CD8-positive, alpha-beta T cell (primary cell): ENCODE measurements at places on chromosomes 4 and X.

DNA sequence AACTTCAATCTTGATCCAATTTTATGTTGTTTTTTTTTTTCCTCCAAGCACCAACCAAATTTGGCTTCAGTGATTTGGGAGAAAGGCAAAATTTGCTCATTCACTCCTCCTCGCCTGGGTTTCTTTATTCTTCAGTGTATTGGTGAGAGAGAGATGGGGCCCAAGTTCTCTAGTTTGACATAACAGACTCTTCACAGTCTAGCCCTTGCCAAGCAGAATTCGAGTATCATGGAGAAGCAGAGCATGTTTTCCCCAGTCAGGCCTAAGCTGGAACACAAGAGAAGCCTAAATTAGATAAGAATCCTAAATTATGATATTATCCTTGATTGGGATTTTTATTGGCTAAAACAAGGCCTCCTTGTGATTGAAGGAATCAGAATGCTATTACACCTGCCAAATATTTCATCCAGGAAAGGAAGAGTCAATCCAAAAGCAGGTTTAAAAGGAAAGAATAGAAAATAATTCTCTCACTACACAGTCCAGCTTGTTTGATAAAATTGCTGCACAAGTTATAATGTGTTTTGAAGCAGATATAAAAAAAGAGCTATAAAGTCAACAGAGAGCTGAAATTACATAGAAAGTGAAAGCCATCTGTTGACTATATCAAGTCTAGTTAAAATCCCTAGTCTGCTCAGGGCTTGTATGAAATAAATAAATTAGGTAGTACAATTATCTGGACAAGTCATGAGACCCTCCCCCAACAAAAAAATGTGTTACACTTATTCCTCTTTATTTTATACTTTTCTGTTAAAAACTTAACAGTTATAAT lies 39.9 kb upstream of the FAM241A start:
- no peak for DNase-seq

GRCh38 chr4:165631208-165631894 lies 241.7 kb upstream of the TLL1 start:
- DNase-seq, result no peak

DNA sequence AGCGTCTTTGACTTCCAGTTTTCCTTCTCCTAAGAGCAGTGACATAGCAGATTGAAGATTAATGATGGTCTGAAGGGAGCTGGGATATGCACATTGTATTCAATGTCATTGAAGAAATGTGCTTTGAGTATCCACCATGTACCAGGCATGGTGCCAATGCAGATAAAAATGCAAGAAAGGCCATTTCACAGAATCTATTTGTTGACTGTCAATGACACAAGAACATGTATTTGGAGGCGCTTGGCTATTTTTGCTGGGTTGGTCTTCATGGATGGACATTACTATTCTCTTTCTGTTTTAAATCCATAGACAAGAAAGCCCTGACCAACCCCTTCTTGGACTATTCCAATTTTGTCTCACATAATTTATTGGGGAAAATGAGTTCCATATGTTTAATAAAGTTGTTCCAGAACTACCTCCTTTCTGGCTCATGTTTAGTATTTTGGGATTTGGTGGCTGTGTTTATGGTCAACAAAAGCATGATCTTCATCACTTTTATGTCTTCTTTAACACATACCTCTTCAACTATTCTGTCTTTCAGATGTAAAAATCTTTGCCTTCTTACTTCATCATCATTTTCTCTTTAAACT lies 174.5 kb downstream of the CPE start:
- DNase-seq, result no peak

GRCh38 chr4:52861171-52861823 lies 820 bp upstream of the RASL11B start:
- DNase-seq, result no peak

GRCh38 chr4:129917651-129918050 lies 821.7 kb downstream of the C4orf33 start:
- no peak for DNase-seq

DNA sequence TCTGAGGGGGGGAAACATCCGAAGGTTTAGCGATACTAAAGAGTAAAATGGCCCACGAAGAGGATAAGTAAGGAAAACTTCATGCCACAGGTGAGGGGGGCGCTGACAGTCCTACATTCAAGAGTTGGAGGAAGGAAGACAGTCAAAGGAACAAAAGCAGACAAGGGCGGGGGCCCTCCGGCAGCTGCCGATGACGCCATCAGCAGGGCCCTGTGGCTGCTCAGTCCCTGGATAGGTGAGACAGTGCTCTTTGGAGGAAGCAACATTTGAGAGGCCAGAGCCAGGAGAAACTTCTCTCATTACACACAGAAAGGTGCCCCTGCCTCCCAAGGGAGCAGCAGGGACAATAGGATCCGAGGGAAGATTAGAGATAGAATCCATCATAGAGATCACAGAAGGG lies 41.5 kb downstream of the RAB40AL start:
- no peak for DNase-seq

- no peak for DNase-seq
These were observed 60.6 kb downstream of the RPS6KA3 start for GRCh38 chrX:20205927-20206708.

DNA sequence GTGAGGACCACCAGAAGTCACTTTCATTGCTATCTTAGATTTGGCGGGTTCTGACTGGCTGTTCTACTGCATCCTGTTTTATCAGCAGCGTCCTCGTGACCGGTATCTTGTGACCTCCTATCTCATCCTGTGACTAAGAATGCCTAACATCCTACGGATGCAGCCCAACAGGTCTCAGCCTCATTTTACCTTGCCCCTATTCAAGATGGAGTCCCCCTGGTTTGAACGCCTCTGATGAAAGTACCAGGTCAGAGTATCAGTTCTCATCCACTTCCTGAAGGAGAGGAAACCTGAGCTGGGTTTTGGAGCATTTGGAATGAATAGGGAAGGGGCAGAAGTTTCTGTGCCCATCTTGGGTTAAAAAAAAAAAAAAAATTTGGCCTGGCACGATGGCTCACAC lies 70.2 kb downstream of the SLC34A2 start:
- no peak for DNase-seq

DNA sequence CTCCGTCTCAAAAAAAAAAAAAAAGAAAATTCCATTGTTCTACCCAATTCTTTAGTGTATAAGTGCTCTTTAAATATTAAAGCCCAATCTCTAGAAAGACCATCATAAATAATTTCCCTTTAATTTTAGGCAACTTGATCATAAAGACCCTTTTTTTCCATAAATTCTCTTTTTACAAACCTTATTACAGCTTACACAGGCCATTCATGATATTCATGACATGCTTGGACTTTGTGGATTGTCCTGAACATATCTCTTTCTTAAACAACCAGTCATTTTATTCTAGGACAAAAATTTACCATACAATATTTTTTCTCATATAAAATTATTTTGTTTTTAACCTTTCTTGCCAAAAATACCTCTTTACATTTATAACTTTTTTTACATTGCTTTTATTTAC lies 30.5 kb downstream of the TLR8 start:
- DNase-seq, result no peak

GRCh38 chr4:150402871-150403272 lies 179.1 kb upstream of the MAB21L2 start:
- DNase-seq, result peak; percentile 14

- DNase-seq, result no peak
These were observed 252.6 kb upstream of the ETNPPL start for GRCh38 chr4:109015413-109015810.

- no peak for DNase-seq
These were observed 782.8 kb downstream of the RAB28 start for GRCh38 chr4:12701384-12701783.

- DNase-seq, result no peak
These were observed 378.3 kb downstream of the GBA3 start for GRCh38 chr4:23070848-23071570.

DNA sequence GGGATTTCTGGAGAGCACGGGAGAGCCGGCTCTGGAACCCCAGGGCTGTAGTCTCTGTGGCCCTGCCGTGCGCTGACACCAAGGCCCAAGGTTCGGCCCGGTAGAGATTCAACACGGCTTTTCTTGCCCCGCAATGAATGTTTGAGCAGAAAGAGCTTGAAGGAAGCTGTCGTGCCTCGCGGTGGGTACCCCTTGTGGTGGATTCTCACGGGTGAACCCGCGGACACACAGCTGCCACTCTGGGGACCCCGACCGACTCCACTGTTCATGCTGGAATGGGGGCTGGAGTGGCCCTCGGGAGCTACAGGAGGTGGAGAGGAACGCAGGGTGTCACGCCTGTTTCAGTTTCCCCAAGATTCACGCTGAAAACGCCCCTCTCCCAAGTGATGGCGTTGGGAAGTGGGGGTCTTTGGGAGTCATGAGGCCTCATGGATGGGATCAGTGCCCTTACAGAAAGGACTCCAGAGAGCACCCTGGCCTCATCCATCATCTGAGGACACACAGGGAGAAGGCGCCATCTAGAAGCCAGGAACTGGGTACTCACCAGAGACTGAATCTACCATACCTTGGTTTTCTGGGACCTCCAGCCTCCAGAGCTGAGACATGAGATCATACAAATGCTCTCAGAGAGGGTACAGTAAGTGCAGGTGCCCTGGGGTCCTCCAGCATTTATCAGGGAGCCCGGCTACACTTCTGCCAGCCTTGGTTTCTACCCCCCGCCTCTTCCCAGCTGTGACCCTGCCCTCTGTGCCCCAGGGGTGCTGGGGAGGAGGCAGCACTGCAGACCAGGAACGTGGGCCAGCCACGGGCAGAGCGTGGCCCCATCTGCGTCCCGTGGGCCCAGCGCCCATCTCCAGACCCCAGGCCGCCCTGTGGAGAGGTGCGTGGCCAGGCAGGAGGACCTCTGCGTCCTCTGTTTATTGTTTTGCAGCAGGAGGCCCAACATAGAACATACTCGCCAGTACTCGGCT lies 6.4 kb downstream of the SLC25A6 start:
- DNase-seq, result no peak

DNA sequence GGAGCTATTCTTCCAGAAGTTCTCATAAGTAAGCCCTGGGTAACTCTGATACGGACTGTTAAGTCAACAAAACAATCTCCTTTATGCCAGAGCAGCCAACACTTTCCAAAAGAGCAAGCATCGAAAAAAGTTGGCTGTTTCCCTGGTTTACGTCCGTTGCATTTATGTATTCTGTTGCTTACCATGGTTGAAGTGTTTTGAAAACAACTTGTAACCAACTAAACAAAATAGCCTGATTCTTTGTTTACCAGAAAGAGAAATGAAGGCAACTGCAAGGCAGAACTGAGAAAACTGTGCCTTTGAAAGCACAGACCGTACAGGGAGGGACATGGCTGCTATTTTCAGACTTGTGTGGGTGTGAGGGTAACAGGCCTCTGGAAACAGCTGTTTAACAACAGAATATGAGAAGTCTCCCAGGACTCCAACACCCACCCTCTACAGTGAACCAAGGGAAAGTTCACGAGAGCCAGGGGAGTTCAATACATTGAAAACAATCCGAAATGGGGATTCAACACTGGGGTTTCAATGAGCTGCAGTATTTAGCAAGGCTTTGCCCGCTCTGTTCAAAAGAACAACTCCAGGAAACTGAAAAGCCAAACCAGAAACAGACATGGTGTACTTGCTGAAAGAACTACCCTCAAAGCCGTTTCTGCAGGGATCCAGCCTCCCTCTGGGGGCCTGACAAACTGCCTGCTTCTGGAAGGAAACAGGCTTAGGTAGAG lies 95.8 kb upstream of the EGFL6 start:
- no peak for DNase-seq

DNA sequence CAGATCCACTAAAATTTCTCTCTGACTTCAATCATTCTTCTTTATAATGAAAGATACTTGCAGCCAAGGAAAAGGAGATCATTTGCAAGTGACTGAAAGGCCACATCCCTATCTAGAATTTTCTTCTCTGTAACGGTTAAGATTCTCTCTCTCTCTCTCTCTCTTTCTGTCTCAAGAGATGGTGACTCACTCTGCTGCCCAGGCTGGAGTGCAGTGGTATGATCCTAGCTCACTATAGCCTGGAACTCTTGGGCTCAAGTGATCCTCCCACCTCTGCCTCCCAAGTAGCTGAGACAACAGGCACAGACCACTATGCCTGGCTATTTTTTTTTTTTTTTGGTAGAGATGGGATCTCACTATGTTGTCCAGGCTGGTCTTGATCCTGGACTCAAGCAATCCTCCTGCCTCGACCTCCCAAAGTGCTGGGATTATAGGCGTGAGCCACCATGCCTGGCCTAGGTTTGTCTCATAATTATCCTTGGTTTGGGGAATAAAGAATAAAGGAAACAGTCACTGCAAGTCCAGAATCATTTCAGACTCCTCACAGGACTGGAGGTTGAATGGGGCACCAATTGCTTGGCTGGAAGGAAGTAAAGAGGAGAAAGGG lies 33.3 kb upstream of the GALNT7 start:
- no peak for DNase-seq

DNA sequence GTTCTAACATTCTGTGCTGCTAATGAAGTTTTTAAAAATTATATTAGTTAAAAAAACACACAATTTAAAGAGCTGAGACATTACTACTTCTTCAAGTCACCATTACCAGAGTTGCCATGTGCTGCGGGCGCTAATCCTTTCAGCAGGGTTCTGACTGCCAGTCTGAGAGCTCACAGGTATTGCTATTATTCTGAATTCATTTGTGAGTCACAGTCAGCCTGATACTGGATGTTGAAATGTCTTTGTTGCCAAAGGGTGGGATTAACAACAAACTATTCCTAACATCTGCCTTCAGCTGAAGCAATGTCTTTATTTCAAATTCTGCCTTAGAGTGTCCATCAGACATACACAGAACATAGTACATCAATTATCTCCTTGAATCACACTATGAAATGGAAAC lies 197.1 kb upstream of the FGF13 start:
- DNase-seq, result no peak

GRCh38 chrX:39667191-39667590 lies 430.6 kb downstream of the BCOR start:
- DNase-seq, result no peak

DNA sequence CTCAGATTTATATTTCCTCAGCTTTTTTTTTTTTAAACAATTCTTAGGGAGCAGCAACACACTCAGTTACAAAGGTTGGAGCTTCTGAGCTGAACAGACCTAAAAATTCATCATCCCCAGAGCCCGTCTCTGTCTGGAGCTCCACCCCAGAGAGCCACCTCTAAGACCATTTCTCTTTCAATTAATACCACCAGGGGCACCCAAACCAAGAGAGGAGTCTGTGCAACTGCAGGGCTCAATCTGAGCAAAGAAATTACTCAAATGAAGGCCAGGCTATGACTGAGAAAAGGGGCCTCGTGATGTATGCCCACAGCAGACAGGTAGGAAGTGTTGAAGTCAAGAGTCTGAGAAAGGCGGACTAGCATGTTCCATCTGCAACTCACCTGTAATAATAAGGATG lies 95.5 kb downstream of the C4orf51 start:
- no peak for DNase-seq

GRCh38 chrX:43703211-43703791 lies 47.2 kb downstream of the MAOA start:
- no peak for DNase-seq

DNA sequence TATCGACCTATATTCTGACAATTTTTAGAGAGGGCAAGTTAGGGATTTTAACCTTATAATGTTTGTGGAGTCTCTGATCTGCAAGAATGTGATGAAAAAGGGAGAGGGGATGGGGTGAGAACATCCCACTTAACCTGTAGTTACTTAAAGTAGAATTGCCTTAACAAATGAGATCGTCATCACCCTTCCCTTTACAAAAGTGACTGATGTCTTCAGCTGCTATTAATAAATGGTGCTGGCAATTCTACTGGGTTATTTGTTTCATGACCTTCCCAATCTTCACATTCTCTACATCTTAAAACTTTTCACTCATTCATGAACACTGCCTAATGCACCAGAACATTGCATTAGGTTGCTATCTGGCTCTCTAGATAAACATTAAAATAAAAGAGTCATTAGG lies 873.4 kb upstream of the LCORL start:
- no peak for DNase-seq
